ENCODE measurements at places on chromosomes 6 and 20. TPM values are rescaled to one million over a fixed set of nuclear protein-coding genes. Genes with fewer than 3 reads are reported as not detected.

PRND gene
- 1.1 TPM for total RNA-seq

PTCRA gene
- total RNA-seq = not detected

LBP gene
- 0.47 TPM for total RNA-seq

ANKRD6 gene
- total RNA-seq = 33.8 TPM

WFDC10B gene
- total RNA-seq = not detected
